T follicular helper cell (primary cell): ENCODE measurements at places on chromosomes 4 and X.

GRCh38 chr4:34158878-34159277 lies 2085.4 kb downstream of the ARAP2 start:
- DNase-seq = no peak

DNA sequence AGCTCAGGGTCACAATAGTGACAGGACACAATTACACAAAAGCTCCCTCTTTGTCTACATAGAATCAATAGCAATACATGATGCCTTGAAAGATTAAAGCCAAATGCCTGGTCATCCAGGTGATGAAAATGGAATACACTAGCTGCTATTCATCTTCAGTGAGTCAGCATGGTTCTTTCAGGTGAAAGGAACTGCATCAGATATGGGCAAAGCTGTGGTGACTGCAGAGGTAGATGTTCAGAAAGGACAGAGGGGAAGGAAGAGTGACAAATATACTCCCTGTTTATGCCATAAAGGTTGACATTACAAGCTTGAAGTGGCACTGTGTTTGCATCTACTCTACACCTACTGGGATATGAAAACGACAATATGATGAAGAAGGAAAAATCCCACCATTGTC lies 20.0 kb upstream of the FTHL17 start:
- no peak for DNase-seq

DNA sequence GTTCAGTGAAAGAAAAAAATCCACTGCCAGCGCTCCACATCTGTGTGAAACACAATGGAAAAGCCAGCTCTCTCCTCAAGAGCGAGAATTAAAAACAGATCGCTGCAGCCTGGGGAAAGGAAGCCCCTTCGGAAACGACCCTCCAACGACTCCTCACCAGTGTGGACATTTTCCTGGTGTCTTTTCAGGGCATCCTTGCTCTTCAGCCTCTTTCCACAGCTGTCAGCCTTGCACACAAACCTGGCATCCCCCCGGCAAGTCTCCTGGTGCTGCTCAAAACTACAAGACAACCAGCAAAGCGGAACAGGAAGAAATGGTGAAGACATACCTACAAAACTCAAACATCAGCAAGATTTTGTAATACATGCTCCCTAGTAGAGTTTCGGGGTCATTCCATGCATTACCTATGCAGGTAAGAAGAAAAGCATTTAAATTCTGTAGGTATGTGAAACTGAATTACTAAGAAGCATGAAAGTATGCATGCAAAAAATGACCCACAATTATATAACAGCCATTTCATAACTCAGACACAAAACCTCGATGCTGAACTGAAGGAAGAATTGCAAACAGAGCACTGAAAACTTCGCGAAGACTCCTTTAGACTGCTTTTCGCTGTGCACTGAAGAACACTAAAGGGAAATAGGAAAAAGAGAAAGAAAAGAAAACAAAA lies 106.1 kb downstream of the PRDM5 start:
- DNase-seq = no peak

GRCh38 chrX:71637253-71637618 lies 18.9 kb upstream of the CXCR3 start:
- DNase-seq = no peak

- no peak for DNase-seq
Measured at GRCh38 chr4:100588076-100588475, 70.3 kb upstream of the EMCN start.

GRCh38 chr4:174629265-174629664 lies 107.0 kb upstream of the HPGD start:
- no peak for DNase-seq

GRCh38 chrX:16664074-16664473 lies 14.1 kb downstream of the S100G start:
- DNase-seq = no peak

DNA sequence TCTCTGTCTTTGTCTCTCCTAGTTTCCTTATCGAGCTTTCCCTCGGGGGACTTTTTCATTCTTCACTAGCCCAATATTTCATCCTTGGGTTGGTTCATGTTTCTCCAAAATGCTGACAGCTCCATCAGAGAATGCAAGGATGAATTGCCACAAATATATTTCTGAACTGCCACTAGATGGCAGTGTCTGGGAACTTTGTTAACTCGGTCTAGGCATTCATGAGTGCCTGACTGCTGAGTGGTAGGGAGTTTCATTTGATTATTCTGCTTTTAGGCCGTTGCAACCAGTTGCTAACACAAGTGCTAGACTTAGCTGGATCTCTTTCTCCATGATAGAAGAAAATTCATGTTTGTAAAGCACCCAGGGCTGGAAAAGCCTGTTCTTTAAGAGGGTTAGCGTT lies 73.5 kb upstream of the RAP2C start:
- DNase-seq = no peak

GRCh38 chr4:47624031-47624441 lies 139.0 kb downstream of the ATP10D start:
- no peak for DNase-seq

- no peak for DNase-seq
Measured at GRCh38 chr4:80171656-80172055, 25.6 kb upstream of the PRDM8 start.

DNA sequence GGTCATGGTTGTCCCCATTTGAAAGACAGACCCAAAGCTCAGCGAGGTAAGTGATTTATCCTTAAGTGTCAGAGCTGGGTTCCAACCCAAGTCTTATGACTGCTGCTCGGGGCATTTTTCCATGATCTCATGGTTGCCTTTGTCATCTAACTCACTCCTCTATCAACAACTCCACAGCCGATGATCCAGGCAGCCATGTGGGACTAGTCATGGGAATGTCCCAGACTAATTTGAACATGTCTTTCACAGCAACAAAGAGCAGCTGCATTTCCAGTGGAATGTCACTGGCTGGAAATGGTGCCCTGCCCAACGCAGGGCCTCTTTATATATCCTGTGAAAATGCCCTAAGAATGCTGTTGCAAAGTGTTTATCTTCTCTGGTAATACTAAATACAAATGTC lies 284.8 kb upstream of the PPARGC1A start:
- no peak for DNase-seq

DNA sequence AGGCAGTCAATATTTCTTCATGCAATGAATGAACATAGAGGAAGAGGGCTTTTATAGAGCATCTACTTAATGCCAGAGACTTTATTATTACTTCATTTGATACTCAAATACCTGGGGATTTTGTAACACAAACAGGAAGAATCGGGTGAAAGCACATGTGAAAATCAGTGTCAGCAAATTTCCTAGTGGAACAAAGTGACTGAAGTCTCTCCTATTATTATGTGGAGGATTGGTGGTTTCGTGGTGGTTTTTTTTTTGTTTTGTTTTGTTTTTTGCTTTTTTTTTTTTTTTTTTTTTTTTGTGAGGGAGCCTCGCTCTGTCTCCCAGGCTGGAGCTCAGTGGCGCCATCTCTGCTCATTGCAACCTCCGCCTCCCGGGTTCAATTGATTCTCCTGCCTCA lies 207.0 kb downstream of the RRAGB start:
- no peak for DNase-seq

- no peak for DNase-seq
Measured at GRCh38 chr4:157575339-157575738, 354.8 kb downstream of the GRIA2 start.

DNA sequence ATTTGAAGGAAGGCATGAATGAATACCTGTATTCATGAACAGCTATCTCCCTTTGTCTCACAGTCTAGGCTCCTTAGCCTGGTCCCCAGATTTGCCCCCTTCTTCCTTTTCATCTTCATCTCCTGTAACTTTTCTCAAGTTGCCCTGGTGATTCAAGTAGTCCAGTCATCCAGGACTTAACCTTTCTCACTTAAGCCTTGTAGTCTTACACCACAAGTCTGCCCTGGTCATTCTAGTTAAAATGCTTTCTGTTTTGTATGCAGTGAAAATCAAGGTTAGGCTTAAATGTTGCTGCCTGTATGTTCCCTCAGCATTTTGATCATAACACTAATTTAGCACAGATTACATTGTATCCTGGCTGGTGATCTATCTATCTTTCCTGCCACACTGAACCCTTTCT lies 58.5 kb upstream of the SLC7A11 start:
- no peak for DNase-seq

GRCh38 chrX:85865324-85865723 lies 182.0 kb downstream of the CHM start:
- no peak for DNase-seq

- DNase-seq = no peak
Measured at GRCh38 chrX:104137496-104137895, 19.3 kb downstream of the SLC25A53 start.

DNA sequence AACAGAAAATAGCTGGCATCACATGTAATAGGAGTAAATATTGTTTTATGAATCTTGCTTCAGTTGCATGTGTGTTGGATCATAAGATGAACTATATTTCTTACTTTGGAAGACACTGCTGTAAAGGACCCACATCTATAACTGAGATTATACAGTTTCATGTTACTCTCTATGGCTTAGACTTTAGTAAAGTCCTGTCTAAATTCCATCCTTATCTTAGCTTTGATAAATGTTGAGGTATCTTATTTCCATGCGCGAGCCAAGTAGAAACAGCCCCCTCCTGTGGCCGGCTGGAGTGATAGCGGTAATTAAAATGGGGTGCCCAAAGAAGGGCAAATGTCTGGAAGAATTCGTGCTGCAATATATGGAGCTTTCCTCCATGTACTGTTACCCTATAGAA lies 43.0 kb downstream of the CCDC158 start:
- peak; percentile 10 for DNase-seq

DNA sequence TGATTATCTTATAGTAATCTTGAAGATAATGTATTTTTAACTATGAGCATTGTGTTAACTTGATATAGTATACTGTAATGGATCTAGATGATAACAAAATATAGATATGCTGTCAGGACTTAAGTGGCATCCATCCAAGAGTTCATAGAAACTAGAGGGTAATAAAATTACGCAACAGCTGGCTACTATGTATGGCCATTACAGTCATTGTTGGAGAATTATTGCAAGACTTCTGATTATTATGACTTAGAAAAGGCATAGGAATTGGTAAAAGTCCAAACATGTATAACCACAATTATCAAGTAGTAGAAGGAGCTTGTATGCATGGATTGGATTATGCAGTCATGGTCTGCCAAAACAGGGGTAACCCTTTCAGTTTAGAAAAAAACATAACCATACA lies 9.5 kb downstream of the OGT start:
- DNase-seq = no peak

GRCh38 chr4:169315530-169316343 lies 45.0 kb upstream of the SH3RF1 start:
- no peak for DNase-seq

DNA sequence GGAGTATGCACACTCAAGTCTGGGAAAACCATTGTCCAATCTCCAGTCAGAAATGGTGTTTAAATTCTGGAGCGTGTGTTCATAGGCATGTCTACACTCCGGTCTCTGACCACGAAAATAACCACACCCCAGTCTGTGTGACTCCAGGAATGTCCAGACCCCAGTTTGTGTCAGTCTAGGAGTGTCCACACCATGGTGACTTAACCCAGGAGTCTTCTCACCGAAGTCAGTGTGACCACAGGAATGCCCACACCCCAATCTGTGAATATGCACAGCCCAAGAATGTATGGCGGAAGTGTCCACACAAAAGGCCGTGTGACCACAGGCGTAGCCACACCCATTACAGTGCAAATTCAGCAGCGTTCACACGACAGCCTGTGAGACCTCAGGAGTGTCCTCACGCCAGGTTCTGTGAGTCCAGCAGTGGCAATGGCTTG lies 11.4 kb downstream of the FTSJ1 start:
- no peak for DNase-seq

DNA sequence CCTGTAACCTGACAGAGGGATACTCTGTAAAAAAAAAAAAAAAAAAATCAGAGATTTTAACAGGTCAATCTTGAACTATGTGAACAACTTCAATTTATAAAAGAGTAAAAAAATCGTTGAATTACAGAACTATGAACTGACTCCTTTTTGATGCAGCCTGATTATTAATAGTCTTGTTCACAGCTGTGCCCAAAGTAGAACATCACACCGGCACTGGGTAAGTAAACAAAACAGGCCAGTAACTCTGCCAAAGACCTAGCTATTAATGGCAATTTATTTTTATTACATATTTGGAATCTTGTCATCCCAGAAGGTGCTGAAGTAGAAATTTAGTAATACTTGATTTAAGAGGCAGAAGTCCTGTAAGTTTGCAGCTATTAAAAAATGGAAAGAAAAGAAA lies 31.4 kb downstream of the CPE start:
- DNase-seq = no peak

DNA sequence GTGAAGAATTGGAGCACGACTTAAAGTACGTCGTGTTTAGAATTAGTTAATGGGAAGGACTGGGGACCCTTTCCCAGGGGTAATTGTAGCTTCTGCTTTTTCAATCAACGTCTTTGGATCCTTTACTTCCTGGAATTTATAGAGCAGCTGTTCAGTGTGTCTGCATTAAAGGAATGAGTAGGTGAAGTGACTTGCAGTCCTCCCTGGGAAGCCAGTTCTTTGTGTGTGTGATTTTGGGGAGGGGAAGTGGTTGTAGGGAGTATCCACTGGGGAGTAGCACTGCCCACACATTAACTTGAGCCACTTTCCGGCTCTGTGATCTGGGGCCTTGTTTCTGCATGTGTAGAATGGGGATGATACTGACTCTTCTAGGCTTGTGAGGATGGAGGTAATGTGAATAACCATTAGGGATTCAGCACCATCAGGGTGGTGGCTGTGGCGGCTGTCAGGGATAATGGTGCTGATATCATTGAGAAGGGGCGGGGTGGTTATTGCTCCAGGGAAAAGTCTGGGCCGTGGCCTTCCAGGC lies 54.7 kb downstream of the TMEM131L start:
- DNase-seq = no peak
